ENCODE measurements at places on chromosomes 12 and 14.

GRCh38 chr14:54777395-54777794 lies 125.2 kb downstream of the GCH1 start:
- DNase-seq, result no peak

GRCh38 chr14:77311217-77311616 lies 9.5 kb downstream of the POMT2 start:
- DNase-seq, result no peak

DNA sequence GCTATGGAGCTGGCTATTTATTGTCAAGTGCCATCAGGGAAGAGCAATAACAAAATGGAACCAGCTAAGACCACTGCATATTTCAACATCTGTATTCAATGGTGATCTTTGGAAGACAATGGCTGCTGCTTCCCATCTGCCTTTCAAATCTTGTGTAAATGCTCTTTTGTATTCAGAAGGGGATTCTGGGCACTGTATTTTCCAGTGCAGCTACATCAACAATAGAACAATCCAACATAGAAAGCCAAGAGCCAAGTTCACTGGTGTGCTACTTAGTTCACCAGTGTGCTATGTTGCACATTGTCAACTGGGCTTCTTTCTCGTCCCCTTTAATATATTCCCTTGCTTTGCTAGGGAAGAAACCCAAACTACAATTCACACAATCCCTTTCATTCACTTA lies 128.8 kb upstream of the OR4E1 start:
- DNase-seq, result no peak

DNA sequence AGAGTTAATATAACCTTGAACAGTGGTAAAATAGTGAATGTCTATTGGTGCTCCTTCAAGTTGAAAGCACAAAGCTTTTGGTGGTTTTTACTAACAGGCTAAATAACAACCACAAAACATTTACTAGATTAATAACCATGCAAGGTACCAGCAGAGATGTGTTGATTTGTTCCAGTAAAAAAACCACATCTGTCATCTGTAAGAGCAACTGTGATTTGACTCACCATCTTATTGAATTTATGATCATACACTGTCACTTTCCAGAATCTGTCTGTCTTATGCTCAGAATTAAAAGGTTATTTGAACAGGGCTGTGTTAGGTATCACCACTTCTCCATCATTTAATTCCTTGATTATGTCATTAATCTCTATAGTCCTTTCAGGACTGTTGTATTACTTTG lies 107.0 kb upstream of the PTHLH start:
- no peak for DNase-seq

GRCh38 chr14:93464271-93464670 lies 33.5 kb downstream of the UNC79 start:
- no peak for DNase-seq

- DNase-seq, result no peak
Observed at GRCh38 chr12:102527171-102527720, 46.9 kb upstream of the IGF1 start.

DNA sequence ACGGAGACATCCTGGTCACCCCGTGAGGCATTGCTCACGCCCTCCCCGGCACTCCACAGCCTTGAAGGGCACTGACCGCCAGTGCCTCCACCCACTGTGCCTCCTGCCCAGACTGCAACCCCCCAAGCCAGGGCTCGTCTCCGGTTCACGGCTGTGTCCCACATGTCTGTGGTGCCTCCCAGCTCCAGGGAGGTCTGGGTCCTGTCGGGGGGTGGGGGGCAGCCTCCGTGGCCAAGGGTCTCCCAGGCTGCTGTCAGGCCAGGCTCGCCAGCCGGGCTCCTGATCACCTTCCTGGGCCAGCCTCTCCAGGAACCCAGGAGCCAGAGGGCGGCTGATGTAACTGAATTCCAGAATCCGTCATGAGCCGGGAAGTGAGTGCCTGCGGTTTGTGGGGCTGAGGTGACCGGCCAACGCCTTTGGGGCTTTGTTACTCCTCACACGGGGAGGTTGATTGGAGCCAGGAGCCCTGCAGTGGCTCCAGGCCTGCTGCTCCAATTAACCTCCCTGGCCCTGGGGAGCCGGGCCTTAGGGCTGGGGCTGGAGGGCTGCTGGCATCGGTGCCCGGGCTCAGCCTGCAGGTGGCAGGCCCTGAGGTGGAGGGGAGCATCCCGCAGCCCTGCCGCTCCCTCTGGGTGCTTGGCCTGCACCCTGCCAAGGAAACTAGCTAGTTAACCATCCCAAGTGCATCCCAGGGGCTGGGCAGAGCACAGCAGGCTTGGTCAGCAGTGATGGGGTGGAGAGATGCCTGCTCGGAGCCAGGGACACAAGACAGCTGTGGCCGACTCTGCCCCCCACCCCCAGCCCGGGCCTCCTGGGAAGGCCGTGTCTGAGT lies 36.4 kb upstream of the FBRSL1 start:
- no peak for DNase-seq

DNA sequence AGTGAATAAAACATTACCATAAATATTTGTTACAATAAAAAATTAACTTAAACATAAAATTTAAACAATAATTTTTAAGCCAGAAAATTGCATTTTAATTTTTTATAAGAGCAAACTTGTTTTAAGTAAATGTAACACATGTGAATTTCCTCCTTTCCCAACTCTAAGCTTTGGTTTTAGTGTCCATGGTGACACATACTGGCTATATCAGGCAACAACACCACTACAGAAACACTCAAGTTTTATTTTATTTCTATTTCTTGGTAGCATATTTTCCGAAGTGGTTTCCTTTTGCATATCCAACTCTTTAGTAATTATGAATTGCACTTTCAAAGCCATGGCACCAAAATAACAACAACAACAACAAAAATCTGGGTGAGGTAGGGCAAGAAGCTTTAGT lies 2.2 kb downstream of the NELL2 start:
- no peak for DNase-seq

- DNase-seq, result peak; percentile 91
Observed at GRCh38 chr14:49865431-49865859, 12.9 kb upstream of the NEMF start.

DNA sequence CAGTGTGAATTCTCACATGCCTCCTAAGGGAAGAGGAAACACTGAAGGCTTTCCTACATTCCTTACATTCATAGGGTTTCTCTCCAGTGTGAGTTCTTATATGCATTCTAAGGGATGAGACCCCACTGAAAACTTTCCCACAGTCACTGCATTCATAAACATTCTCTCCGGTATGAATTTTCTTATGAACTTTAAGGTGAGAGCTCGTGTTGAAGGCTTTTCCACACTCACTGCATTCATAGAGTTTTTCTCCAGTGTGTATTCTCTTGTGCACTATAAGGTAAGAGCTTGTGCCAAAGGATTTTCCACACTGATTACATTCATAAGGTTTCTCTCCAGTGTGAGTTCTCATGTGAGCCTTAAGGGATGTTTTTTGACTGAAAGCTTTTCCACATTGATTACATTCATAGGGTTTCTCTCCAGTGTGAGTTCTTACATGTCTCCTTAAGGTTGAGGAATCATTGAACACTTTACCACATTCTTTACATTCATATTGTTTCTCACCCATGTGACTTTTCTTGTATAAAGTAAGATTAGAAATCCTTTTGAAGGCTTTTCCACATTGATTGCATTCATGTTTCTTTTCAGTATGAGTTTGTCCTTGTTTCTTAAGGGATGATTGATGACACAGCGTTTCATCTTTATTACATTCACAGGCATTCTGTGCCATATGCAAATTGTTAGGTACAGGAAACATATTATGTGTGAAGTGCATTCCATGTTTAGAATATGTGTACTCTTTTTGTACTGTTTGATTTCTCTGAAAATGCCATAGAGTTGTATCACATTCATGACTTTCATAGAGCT lies 9.5 kb downstream of the ZNF891 start:
- DNase-seq, result no peak

DNA sequence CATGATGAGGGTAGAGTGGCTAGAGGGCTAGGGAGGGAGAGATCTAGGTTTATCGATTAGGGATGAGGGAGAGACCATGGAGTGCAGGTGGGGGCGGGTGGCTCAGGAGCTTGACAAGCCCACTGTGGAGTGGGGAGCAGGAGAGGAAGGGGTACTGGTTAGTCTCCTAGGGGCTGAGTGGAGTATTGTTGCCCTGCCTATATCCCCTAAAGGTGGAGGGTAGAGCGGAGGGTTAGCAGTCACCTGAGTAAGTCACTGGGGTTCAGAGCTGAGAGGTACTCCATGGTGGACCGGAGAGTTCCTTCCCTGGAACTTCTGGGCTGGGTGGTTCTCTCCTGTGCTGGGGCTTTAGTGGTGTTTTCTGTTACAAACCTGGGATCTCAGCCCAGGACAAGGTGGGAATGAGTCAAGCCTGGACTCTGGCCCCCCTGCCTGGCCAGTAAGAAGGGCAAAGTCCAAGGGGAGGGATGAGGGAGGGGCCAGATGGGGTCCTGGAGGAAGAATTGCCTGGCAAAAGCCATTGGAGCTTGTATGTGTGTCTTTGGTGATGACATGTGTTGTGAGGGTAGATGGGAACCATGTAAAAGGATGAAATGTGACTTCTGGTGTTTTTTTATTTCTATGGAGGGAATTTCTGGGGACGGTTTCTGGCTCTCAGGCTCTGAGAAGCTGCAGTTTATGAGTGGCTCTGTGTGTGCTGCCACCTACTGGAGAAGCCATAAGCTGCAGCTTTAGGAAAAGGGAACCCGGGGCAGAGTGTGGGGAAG lies at the start of gene CIDEB:
TSS of gene CIDEB (minus strand) at position 403 of the 767 bp plus-strand sequence. CDS start at position 284, 119 bp downstream.
- peak; percentile 78 for DNase-seq

DNA sequence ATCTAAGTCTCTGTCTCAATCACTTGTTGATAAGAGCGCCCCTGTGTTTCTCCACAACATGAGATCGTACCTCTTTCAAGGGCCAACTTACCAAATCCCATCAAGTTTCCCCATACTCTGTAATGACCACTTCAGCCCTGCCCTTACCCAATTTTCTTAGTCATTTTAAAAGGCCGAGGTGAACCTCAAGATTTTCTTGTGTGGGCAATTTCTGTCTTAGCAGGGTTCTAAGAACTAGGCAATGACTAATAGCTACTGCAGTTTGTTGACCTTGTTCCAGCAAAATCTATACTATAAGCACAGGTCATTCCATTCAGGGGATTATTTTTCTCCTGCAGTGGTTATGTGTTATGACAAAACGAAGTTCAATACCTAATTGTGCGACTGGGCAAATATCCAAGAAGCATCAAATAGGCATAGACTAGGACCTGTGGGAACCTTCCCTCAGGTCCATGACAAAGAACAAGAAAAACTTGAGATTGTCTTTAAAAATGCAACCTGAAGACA lies 359.8 kb downstream of the PCNX1 start:
- DNase-seq, result no peak
